ENCODE measurements at places on chromosomes 5 and 9.

GRCh38 chr9:106304401-106304920, 558.5 kb upstream of the ZNF462 start:
- no peaks in the 10 kb centered on the region for H3K36me3 ChIP-seq
- no peaks in the 10 kb centered on the region for H3K27me3 ChIP-seq
- H3K27ac ChIP-seq, result no peak overlapping the region
- no peak overlapping the region for H3K4me3 ChIP-seq
- no peak for DNase-seq

DNA sequence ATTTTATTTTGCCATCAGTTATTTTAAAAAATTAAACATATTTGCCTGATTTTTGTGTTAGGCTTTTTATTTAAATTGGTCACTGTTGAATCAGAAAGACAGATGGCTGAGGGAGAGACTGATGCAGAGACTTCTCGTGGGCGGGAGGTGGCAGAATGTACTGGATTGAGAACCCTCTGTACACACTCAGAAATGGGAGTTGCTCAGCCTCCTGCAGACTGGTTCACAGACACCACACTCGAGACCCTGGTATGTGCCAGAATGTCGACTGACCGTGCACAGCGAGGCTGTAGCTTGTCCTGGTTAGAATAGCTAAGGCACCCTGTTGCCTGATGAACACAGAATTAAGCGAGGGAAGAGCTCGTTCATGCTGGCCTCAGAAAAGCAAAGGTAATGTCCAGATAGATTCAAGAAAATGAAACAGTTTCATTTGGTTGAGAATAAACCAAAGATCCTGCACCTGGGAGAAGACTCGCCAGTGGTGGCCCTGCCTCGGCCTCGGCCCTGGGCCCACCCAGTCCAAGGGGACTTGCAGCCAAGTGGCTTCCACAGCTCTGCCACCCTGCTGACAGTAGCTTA, 71.3 kb upstream of the OTULINL start:
- no peaks in the 10 kb centered on the region for H3K27me3 ChIP-seq
- no peak overlapping the region for H3K4me3 ChIP-seq
- no peaks in the 10 kb centered on the region for H3K4me1 ChIP-seq
- no peak overlapping the region for H3K27ac ChIP-seq
- peaks cover 2% of the 10 kb centered on the region for H3K36me3 ChIP-seq
- no peak for DNase-seq

DNA sequence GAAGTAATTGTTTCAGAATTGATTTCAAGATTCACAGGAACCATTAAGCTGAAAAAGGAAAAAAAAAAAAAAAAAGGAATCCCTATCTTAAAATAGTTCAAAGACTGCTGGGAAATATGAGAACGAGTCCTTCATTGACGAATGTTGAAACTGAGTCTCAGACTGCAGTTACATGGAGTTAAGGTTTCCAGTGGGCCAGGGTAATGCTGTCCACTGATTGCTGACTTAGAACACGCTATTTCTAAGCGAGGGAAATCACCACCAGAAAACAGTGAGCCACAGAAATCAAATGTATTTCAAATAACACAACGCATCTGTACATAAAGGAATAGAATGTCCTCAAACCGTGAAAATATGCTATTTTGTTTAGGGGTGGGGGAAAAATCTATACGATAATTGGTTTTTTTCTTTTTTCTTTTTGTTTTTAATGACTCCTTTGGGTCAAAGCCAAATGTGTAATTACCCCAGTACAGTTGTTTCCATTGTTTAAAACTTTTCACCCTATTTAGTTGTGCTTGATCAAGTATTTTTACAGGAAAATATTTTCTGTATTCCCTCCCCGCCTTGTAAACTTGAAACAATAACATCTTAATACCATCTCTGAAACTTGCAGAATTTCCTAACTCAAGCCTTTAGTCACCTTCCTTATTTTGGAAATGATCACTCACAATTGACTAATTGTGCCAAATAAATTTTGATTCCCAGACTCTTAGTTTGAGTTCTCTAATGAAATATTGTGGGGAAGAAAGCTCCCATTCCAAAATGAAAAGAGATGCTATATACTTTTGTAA, 208.3 kb downstream of the MCTP1 start:
- DNase-seq, result no peak
- H3K4me1 ChIP-seq, result no peaks in the 10 kb centered on the region
- H3K27ac ChIP-seq, result no peak overlapping the region
- H3K36me3 ChIP-seq, result no peaks in the 10 kb centered on the region
- H3K27me3 ChIP-seq, result no peaks in the 10 kb centered on the region

GRCh38 chr5:40278881-40279280, 400.8 kb upstream of the PTGER4 start:
- H3K4me3 ChIP-seq, result no peak overlapping the region
- H3K27me3 ChIP-seq, result no peaks in the 10 kb centered on the region
- H3K4me1 ChIP-seq, result no peaks in the 10 kb centered on the region
- H3K36me3 ChIP-seq, result no peaks in the 10 kb centered on the region

- no peaks in the 10 kb centered on the region for H3K27me3 ChIP-seq
- peaks cover 10% of the 10 kb centered on the region for H3K36me3 ChIP-seq
- no peaks in the 10 kb centered on the region for H3K4me1 ChIP-seq
- no peak overlapping the region for H3K27ac ChIP-seq
- no peak overlapping the region for H3K4me3 ChIP-seq
Measured at GRCh38 chr5:154966874-154967273, 26.0 kb downstream of the MRPL22 start.
